ENCODE measurements at places on chromosomes 7 and 10.

DNA sequence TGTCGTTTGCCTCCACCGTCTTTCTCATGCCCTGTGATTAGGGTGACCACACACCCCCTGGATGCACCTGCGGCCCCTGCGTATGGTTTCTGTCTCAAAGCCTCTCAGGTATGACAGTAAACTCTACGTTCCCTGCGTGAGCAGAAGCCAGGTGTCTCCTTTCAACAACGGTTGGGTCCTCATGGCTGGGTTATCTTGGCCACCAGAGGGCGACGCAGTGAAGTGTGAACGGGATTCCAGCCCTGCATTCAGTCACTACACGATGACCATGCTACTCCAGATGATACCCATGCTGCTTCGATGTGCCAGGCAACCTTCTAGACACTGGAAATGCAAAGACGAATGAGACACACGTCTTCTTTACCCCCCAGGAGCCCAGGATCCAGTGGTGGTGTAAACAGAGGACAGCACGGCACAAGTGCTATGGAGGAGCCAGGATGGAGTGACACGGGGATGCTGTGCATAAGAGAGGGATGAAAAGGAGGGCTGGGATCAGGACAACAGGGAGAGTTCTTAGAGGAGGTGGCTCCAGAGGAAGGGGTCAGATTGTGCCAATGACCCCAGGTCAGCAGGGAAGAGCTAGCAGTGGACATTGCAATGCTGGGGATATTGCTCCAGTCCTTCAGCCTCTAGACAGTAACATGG, 228.1 kb upstream of the PFKP start:
- DNase-seq = peak; percentile 50

GRCh38 chr7:99772565-99772964, 11.4 kb downstream of the CYP3A4 start:
- no peak for DNase-seq

DNA sequence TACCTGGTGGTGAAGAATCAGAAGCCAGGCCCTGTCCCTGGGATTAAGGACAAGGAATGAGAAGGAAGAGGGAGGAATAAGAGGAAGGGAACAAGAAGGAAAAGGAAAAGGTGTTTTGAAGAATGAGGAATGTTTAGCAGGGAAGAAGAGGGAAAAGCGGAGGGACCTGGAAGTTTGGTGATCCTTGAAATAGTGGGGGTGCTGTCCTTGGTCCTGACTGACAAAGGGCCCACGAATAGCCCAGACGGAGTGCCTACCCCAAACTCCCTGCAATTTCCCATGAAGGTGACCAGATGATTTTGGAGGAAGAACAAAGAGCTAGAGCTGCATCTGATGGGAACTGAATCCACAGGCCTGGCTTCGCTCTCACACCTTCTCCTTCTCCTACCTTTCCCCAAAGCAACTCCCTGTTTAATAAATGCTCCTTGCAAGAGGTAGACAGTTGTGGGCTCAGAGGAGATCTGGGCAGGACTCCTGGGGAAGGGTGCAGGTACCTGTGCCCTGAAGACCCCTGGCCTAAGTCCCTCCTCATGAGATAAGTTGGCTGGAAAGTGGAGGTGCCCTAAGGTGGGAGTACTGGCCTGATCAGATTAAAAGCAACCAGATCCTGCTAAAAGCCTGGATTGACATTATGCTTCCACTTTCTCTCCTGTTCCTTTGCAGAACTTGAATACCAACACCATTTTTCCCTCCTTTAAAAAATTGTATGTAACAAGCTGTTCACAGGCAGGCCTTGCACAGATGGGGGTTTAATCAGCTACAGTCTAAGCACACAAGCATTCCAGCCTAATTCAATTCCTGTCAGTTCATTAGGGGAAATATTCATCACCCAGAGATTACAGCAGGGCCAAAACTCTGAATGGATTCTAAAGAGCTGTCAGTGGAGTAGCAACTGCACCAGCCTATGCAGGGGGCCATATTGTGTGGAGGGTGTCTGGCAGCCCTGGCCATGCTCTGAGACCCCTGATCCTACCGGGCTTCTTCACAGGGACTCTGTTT, 19.4 kb downstream of the KAZALD1 start:
- DNase-seq = no peak

DNA sequence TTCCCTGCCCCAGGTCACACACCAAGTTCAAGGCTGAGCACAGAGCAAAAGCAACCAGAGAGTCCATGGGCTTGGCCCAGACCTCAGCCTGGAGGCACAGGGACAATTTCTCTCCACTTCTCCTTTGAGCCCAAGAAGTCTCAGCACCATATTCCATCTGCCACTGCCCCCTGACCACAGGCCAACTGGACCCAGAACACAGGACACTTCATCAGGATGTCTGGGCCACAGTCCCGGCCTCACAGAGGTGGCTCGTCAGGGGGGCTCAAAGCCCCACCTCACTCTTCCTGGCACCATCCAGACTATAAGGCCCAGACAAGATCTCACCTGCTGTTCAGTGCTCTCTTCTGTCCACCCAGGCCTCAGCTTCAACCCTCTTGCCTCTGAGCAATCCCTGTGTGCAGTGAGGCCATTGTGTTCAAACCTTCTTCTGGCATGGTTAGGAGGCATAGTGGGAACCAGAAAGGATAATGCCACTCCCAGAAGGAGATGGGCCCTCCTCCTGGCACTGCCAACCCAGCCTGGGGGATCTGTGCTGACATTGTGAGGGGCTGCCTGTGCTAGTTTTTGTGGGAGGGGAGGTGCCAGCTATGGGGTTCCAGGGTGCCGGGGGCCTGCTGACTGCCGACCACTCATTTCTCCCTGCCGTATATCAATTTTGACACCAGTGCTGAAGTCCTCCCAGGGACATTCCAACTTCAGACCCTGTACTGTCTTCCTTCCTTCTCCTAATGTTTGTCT, 49.7 kb upstream of the ANTXRL start:
- DNase-seq = no peak

DNA sequence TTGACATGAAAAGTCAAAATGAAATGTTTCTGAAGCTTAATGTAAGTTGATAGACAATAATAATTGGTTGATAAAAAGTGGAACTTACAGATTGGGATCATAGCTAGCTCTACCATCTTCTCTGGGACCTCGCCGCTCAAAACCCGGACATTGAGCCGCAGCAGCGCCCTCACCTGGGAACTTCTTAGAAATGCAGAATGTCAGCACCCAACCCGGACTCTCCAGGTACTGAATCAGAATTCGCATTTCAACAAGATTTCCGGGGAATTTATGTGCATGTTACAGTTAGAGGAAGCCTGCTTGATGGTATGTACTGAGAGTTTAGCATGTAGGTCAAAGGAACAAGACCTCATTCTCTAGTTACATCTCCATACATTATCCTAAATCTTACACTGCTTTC, 36.7 kb upstream of the ABLIM1 start:
- peak; percentile 51 for DNase-seq

DNA sequence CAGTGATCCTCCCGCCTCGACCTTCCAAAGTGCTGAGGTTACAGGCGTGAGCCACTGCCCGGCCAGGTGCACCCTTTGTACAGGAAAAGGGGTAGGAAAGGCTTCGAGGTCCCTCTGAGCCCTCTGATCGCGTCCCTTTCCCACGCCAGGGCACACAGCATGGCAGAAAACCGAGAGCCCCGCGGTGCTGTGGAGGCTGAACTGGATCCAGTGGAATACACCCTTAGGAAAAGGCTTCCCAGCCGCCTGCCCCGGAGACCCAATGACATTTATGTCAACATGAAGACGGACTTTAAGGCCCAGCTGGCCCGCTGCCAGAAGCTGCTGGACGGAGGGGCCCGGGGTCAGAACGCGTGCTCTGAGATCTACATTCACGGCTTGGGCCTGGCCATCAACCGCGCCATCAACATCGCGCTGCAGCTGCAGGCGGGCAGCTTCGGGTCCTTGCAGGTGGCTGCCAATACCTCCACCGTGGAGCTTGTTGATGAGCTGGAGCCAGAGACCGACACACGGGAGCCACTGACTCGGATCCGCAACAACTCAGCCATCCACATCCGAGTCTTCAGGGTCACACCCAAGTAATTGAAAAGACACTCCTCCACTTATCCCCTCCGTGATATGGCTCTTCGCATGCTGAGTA, 871 bp downstream of the POP7 start:
- peak; percentile 52 for DNase-seq

GRCh38 chr10:20745556-20746375, 151.3 kb downstream of the NEBL start:
- no peak for DNase-seq

DNA sequence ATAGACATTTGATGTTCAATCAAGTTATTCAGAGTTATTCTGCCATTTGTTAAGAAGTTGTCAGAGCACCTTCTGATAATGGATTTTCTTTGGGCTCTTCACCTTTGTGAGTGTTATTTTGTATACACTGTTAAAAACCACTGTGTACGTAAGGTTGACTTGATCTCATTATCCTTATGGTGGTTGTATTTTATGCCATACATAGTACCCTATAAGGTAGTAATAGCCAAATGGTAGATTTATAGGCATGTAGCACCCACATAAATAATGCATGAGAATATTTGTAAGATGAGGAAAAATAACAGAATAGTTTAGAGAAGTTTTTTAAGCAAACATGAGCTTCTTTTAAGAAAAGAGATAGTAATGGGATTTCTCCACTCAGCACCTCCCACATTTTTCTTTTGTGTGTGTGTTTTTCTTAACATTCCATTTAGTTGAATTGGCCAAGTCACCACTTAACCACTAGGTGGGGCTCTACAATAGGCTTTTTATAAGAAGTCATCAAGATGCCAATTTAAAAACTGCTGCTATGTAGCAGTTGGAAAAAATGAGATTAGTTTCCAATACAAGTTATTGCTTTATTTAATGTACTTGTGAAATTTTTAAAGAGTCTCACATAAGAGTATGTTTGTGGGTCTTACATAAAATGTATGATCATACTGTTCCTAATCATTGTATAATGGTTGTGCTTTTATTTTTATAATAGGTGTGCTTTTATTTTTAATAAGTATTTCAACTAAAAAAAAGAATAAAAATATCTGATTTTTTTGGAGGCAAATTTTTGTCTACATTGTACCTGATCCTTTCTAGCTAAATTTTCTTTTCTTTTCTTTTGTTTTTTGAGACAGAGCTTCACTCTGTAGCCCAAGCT, 41.1 kb upstream of the STMP1 start:
- peak; percentile 70 for DNase-seq

DNA sequence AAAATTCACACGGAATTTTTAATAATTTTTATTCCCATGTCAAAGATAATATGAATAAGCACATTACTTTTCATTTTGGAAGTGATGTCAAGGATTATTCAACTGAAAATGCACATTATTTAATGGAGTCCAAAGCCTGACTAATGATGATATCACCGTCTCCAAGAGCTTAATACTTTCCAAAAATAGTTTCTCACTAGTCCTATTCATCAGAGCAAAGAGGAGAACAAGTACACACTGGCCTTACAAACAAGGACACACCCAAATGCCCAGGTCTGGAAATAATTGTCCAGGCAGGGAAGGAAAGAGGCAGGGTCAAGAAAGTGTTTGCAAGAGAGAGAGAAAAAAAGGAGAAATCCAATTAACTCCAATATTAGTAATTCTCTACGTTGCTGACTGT, 216.8 kb upstream of the CCDC6 start:
- DNase-seq = no peak

GRCh38 chr10:80200687-80201086, 4.7 kb downstream of the ANXA11 start:
- no peak for DNase-seq

DNA sequence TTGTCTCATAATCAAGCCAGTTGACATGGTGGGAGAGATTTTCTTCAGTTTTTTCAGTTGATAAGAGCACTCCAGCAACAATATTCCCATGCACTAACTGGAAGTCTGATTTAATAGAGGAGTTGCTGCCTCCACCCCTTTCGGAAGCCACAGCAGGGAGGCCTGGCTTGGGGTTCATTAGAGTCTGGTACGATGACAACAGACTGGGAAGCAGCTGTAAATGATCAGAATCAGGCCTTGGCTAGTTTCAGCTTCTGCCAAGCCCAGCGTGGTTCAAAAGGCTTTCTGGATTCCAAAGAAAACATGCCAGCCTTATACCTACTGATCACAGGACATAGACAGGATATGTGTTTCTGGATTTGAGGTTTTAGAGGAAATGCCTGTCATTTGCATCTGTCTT, 274.0 kb downstream of the CSTF2T start:
- DNase-seq = no peak

DNA sequence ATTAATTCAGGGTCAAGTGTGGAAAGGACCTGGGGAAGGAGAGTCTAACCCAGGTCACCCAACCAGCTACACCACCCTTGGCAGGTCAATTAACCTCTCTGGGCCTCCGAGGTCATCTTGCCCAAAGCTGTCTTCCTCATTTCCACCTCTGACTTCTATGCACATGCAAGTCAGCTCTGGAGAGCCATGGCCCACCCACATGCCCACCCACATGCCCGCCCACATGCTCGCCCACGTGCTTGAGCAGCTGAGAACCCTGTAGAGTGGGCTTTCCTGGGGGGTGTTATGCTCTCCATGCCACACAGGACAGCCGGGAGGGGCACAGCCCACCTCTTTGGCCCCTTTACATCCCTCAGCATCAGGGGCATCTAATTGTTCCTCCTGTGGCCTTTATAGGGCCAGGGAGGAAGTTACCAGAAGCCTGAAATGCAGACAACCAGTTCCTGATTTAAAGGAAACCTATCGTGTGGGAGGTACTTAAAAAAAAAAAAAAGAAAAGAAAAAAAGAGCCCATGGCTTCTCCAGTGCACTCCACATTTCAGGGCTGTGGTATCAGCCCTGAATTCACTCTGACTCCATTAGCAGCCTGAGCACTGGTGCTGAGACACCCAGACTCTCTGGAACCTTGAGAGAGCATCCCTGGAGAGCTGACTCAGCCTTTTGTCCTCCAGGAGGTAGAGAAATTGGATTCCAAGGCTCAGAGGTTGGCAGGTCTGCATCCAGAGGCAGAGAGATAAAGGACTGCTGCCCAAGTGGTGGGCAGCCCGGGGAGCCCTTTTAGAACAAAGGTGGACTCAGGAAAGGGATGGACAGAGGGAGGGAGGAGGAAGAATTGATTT, 176.2 kb upstream of the ZMIZ1 start:
- no peak for DNase-seq

- DNase-seq = no peak
Measured at GRCh38 chr7:80136261-80137055, 1.8 kb downstream of the GNAI1 start.

DNA sequence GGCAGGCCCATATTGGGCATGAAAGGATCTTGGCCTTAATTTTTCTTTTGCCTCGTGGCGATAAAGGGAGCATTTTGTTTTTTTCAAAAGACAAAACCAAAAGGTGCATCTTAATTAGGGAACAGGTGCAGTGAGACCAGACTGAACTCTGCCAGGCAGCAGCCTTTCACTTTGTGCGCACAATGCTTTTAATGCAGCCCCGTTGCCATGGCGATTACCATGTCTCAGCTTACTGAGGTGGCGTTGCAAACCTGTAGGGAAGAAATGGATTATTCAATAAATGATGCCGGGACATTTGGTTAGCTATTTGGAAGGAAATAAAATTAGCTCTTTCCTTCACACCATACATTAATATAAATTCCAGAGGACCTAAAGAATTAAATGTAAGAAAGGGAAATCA, 61.9 kb downstream of the MYL10 start:
- DNase-seq = no peak

DNA sequence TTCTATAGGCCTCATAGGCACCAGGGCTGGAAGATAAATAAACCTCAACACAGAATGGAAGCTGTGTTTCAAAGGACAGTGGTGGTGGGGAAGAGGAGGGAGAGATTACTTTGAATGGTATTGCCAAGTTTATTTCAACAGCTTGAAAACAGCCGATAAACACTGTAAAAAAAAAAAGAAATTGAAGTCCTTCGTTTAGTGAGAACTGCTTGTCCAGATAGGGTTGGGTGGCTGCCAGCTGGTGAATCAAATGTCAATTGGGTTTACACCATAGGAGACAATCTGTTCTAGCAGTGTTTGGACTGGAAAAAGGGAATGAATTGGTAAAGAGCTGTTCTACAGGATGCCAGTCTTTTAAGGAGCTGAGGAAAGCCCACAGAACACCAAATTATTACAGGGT, 254.8 kb downstream of the PHF14 start:
- DNase-seq = no peak

All from HAP-1 (cell line).